ENCODE measurements at places on chromosomes 7 and 10.
A peak's percentile ranks its signal among the peaks of the same experiment; 100 is the strongest.

DNA sequence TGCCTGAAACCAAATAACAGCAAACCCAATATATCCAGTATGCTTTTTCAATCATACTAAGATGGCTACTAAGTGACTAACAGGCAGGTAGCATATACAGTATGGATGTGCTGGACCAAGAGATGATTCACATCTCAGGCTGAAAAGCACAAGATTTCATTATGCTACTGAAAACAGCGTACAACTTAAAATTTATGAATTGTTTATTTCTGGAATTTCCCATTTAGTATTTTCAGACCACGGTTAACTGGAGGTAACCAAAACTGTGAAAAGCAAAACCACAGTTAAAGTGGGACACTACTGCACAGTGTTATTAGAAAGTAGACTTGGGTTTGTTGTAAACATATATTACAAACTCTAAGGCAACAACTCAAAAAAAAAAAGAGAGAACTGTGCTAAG, 91.5 kb downstream of the KMT2C start:
- DNase-seq: no peak

GRCh38 chr7:113840954-113841353, 77.9 kb downstream of the PPP1R3A start:
- DNase-seq: no peak

- peak; percentile 39 for DNase-seq
Measured at GRCh38 chr7:8178353-8178752, 83.6 kb downstream of the ICA1 start.

GRCh38 chr7:148049068-148049467, 541.5 kb upstream of the C7orf33 start:
- DNase-seq: no peak

DNA sequence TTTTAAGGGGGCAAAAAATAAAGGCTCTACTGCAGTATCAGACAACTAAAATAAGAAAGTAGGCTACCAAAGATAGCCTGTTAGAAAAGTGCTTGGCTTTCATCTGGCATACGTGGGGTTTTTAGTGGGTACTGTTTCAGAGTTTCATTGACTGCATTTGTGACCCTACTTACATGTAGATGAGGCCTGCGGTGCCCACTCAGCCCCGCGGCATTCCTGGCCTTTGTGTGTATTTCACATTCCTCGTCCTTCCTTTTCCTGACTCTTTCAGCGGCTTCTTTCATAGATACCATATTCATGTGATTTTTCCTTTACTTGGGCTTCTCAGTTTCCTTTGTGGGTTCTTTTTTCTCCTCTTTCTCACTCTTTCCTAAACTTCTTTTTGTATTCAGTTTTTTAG, 50.7 kb downstream of the UBE3C start:
- peak; percentile 46 for DNase-seq

- DNase-seq: no peak
Measured at GRCh38 chr7:36015733-36016132, 137.3 kb upstream of the EEPD1 start.

DNA sequence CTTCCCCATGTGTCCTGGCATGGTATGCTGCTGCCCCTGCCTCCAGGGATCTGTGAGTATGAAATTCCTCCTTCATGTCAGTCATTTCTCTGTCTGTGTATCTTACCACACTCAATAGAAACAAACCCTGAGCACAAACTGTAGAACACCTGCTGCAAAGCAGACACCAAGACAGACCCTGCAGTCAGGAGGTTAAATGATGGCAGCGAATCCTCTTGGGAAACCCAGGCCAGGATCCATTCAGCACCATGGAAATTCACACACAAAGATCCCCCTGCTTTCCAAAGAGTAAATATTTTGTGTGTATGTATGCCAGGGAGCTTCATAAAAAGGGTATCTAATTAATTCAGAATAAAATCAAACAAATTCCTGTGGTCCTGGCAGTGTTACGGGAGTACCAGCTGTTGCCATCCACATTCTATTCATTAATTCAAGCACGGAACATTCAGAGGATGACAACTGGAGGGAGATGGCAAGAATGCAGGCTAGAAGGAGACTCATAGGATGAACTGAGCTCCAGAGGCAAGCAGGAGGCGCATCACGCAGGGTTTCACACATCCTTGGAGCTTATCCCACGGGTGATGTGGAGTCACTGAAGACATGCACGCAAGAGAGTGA, 14.8 kb downstream of the ITIH5 start:
- no peak for DNase-seq

DNA sequence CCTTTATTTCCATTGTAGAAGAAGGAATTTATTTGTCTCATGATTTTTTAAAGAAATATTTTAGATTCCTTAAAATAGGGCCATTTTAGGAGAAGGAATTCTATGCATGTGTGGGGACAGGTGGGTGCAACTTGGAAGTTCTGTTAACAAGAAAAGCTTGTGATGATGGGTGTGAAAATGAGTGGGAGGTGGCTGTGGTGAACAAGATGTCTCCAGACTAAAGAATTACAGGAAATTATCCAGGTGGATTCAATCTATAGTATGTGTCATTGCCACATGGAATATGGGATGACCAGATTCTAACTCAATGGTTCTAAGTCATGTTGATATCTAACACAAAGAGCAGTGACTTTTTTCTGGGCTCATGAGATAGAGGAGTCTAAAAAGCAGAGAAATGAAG, 229.6 kb upstream of the IGFBP3 start:
- no peak for DNase-seq

DNA sequence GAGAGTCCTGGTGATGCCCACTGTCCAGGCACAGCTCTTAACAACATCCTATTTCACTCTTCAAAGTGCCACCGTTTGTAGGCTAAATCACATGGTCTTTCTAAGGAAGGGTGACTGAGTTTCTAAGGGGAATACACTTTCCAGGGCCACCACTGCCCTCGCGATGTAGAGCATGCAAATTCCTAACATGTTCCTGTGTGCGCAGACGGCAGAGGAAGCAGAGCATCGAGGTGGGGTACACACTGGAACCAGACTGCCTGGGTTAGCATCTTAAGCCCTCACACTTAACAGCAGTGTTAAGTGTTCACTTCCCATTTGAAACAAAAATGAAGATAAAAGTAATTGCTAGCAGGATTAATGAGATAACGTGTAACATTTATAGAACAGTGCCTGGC, 3.0 kb downstream of the VOPP1 start:
- DNase-seq: peak; percentile 35

GRCh38 chr10:72122221-72122620, 33.9 kb upstream of the SPOCK2 start:
- DNase-seq: no peak

GRCh38 chr7:21967598-21968003, 21.9 kb upstream of the CDCA7L start:
- DNase-seq: no peak

DNA sequence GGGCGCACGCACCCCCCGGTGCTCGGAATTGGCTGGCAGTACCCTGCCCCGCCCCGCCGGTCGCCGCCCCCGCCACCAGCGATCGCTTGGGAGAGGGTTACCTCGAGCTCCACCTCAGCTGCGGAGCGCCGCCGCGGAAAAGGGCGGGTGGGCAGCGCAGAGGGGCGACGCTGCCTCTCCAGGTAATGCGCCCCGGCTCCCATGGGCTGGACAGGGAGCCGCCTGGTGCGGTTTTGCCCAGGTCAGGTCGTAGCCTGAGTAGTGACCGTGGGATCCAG, 1.3 kb downstream of the PFKFB3 start:
- no peak for DNase-seq

DNA sequence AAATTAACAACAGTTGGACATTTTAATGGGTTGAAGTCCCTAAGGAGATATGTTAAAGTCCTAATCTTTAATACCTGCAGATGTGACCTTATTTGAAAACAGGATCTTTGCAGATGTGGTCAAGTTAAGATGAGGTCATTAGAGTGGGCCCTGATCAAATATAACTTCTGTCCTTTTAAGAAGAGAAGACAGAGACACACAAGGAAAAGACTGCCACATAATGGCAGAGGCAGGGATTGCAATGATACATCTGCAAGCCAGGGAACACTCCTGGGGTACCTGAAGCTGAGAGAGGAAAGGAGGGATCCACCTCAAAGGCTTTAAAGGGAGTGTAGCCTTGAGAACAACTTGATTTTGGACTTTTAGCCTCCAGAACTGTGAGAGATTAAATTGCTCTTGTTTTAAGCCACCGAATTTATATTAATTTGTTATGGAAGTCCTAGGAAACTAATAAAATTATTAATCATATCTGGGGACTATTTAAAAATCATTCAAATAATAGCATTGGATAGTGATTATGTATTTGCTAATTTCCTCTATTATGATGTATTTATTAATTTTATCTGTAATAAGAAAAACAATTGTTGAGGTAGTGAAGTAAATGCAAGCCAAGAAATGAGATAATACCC, 700.0 kb upstream of the PCDH15 start:
- DNase-seq: peak; percentile 57

GRCh38 chr7:81120111-81120510, 201.3 kb upstream of the SEMA3C start:
- no peak for DNase-seq

- no peak for DNase-seq
Measured at GRCh38 chr10:31975157-31975765, 46.6 kb upstream of the ARHGAP12 start.

DNA sequence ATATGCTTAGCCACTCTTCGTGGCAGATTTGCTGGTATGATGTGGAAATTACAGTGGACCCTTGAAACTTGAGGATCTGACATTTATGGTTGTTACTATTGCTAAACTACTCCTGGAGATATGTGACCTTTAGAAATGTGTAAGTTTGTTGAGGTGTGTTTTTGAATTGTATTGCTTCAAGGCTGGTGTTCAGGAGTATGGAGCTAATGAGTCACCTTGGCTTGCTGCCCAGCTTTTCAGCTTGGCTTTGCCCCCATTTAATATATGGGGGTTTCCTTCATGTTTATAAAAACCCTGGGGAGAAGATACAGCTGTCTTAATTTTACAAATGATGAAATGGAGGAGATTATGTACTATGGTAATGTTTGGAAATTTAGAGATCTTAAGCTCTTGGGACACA, 11.6 kb downstream of the HBP1 start:
- peak; percentile 91 for DNase-seq

GRCh38 chr7:77827999-77828398, 29.4 kb downstream of the PHTF2 start:
- no peak for DNase-seq

DNA sequence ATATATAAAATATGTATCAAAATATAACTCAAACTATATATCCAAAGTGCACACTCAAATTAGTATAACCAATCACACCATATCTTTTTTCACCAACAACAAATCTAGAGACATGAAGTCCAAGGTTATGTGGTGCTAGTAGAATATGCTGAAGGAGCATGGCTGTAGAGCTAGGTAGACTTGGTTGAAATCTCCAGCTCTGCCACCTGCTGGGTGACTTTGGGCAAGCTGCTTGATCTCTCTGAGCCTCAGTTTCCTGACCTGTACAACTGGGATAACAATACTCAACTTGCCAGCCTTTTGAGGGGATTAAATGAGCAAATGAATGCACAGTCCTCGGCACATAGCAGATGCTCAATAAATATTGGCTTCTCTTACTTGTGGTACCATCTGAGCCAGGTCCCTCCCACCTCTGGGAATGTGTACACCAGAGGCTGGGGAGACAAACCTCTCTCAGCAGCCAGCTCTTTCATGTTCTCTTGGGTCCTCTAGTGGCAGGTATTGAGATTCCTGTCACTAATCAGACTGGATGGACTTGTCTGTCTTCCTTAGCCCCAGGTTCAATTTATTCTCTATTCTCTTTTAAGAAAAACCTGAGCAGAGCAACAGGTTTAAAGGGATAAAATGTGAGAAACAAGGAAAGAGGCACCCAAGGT, 94.3 kb upstream of the PDE1C start:
- peak; percentile 70 for DNase-seq

DNA sequence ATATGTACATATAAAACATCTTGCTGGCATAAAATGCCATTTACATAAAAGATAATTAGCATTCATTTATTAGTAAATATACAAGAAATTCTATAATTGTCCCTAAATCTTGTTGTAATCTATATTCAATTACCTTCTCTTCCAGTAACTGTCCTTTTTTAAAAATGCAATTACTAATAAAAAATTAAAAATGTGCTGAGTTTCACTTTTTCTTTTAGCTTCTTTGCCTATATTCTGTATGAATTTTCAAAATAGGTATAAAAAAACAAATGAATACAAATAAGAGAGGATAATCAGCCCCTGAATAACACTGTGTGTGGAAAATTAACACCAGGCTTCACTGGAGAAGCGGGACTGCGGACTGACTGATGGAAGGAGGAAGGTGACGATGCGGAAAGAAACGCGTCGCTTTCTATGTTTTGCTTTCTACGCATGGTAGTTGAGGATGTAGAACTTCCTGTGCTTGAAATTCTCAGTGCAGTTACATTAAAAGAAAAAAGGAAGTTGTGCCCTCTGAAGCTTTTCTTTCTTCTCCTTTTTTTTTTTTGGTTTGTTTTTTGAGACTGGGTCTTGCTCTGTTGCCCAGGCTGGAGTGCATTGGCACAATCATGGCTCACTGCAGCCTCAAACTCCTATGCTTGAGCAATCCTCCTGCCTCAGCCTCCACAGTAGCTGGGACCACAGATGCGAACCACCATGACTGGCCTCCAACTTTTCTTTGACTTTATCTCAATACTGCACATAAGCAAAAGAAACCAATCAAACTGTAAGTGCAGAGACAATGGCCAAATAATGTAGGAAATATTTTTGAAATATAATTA, 7.4 kb upstream of the ZMYND11 start:
- peak; percentile 77 for DNase-seq

- DNase-seq: peak; percentile 11
Measured at GRCh38 chr10:120979435-120980278, 128.5 kb downstream of the WDR11 start.

DNA sequence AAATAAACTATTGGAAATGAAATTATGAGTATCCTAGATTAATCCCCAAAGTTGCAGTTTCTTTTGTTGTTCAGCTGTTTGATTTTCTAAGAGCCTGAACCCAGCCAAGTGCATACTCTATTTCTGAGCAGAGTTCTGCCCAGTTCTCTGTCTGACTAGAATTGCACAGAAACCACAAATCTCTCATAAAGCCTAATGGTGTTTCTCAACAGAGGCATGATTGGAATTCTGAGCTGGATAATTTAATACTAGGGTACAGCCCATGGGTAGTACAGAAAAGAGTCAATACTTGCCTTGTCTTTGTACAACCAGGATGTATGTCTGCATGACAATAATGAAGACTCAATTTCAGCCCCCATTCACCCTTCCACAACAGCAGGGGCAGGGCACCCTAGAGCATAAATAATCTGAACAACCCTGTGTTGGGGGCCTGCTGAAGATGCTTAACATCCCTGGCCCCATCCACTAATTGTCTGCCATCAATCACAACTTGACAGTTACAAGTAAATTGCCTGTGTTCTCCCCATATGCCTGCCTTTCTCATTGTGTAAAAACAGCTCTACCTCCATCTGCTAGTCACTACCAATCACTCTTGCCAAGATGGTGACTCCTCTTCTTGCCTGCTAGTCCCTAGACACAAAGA, 114.4 kb downstream of the NPSR1 start:
- no peak for DNase-seq

DNA sequence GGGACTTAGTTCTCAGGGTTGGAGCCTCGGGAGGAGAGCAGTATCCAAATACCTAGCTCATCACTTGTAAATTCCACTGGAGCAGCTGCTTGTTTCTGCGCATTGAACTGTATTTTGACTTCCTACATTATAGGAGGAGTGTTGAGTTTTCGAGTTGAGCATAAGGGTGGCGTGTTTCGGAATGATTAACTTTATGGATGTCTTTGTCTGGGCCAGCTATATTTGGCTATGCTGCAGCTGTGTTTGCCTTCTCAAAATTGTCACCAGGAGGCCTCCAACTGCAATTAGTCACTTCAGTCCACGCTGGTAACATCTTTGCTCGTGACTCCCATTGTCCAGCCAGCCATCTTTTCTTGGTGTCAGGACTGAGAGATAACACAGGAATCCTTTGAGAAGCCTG, 9.1 kb downstream of the CELF2 start:
- DNase-seq: no peak

- peak; percentile 3 for DNase-seq
Measured at GRCh38 chr10:16381083-16381482, 55.7 kb upstream of the PTER start.
